Prostate gland (tissue), 2 donors: ENCODE measurements at places on chromosomes 3 and 15.

DNA sequence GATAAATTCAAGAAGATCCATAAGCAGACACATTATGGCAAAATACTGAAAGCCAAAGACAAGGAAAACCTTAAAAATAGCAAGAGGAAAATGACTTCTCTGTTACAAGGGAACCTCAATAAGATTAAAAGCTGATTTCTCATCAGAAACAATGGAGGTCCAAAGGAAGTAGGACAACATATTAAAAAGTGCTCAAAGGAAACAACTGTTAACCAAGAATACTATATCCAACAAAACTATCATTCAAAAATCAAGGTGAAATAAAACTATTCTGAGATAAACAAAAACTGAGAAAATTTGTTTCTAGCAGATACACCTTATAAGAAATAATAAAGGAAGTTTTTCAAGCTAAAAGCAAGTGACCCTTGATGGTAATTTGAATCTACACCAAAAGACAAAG is 314.7 kb upstream of the ROPN1 start:
- no peak overlapping the region for H3K4me3 ChIP-seq
- no peak overlapping the region for H3K27ac ChIP-seq
- no peaks in the 10 kb centered on the region for H3K4me1 ChIP-seq
- H3K27me3 ChIP-seq: no peaks in the 10 kb centered on the region
- DNase-seq: no peak

DNA sequence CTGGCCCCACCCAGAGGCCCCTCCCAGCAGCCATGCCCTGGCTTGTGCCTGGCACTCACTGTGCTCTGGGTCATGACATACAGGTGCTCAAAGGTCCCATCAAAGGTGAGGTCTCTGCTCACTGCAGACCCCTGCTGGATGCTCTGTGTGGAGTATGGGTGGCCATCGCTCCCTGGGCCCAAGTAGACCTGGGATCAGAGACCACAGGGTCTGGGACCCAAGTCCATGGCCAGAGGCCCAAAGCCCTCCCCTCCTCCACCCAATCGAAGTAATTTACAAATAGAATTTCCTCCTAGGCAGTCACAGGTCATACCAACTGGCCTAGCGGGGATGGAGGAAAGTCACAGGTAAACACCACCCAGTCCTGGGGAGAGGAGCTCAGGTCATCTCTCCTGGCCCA is 7.6 kb downstream of the PLXNB1 start:
- no peak overlapping the region for H3K4me3 ChIP-seq
- peaks cover 11% of the 10 kb centered on the region for H3K36me3 ChIP-seq
- H3K27me3 ChIP-seq: no peaks in the 10 kb centered on the region
- H3K4me1 ChIP-seq: peaks cover 21% of the 10 kb centered on the region
- H3K27ac ChIP-seq: no peak overlapping the region
- DNase-seq: no peak

DNA sequence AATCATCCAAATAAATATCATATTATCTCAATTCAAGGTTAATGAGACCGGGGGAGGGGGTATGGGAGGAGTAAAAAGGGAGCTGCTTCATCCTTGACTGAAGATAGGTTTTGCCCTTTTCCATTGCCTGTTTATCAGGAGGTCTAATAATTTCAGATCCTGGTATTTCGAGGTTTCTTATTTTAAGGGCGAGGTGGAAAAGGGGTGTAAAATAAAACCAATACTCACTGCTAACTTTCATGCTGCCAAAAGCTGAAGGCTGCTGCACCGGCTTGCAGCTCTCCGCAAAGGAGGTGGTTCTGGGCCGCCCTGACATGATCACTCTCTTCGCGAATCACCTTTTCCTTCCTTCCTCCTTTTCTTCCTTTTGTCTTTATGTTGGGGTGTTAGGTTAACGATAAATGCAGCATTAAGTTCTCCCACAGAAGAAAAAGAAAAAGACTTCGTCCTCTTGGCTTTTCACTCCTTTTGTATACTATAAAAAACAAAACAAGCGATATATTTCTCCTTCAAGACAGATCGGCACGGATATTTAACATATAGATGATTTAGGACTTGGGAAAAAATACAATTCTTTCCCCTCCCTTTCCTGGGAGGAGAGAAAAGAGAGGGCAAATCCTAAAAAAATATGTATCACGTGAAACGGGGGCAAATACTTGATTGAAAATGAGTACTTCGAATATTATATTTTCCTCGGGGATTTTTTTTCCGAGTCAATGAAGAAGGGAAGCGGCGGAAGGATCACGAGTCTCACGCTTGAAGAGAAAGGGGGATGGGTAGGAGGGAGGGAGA is 932 bp downstream of the GSK3B start:
- DNase-seq: peak; percentile 14
- H3K27me3 ChIP-seq: no peaks in the 10 kb centered on the region
- H3K27ac ChIP-seq: peak overlapping the region; percentile 100
- no peaks in the 10 kb centered on the region for H3K36me3 ChIP-seq
- peaks cover 6% of the 10 kb centered on the region for H3K4me1 ChIP-seq

DNA sequence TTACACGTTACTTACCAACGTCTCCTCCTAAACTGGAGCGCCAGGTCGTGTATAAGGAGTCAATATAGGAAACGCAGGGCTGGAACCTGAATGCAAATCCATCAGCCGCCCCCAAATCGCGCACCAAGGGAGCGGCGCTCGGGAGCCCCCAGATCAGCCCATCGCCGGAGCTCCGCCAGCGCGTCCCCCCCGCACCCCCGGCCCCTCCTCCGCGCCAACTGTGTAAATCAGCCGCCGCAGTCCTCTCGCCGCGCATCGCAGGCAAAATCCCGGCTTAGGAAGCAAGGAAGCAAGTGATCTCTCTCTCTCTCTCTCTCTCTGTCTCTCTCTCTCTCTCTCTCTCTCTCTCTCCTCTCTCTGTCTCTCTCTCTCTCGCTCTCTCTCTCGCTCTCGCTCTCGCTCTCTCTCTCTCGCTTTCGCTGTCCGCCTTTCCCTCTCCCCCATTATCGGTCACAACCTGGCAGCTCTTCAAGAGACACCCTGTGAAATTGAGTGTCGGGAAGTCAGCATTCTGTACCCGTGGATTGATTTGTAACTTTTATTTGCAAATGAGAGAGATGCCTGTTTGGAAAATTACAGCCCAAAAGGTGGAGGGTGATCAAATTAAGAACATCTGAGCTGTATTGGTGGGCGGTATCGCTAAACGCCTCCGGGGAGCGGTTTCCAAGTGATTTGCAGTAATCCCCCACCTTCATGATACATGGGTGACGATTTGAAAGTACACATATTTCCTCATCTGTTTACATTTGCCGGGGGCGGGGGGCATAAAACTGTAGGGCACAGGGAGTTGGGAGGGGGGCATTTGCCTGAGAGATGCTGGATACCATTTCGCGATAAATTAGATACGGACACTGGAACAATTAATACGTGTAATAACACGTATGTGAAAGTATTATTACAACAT is 645 bp upstream of the SLITRK3 start:
- H3K27me3 ChIP-seq: peaks cover 31% of the 10 kb centered on the region
- DNase-seq: no peak
- H3K4me1 ChIP-seq: peaks cover 3% of the 10 kb centered on the region
- no peaks in the 10 kb centered on the region for H3K36me3 ChIP-seq
- H3K27ac ChIP-seq: no peak overlapping the region
- peak overlapping the region; percentile 26 for H3K4me3 ChIP-seq

DNA sequence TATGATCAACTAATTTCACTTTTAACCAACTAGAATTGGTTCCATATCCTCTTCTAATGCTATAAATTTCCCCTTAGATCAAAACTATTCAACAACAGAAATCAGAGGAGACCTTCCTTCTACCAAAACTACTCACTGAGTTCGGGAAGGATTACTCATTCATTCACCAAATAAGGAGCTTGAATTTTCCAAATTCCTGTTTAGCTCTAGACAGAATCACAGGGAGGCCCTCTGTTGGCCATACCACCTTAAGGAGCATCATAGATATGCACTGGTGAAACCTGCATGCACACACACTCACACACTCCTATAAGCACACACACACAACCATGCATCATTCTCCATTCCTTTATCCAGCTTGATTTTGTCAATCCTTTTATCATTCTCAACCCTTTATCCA is 49.0 kb downstream of the SUCLG2 start:
- no peaks in the 10 kb centered on the region for H3K4me1 ChIP-seq
- H3K36me3 ChIP-seq: peaks cover 5% of the 10 kb centered on the region
- no peak for DNase-seq
- no peaks in the 10 kb centered on the region for H3K27me3 ChIP-seq

- H3K4me3 ChIP-seq: no peak overlapping the region
- H3K4me1 ChIP-seq: peaks cover 2% of the 10 kb centered on the region
- H3K36me3 ChIP-seq: no peaks in the 10 kb centered on the region
- no peak for DNase-seq
Observed at GRCh38 chr3:99565331-99565730, 73.1 kb upstream of the COL8A1 start.

- no peaks in the 10 kb centered on the region for H3K36me3 ChIP-seq
- no peak overlapping the region for H3K4me3 ChIP-seq
- H3K27me3 ChIP-seq: no peaks in the 10 kb centered on the region
Observed at GRCh38 chr3:32423534-32423933, 31.9 kb downstream of the CMTM7 start.

GRCh38 chr15:88190232-88190631 is 66.3 kb downstream of the NTRK3 start:
- H3K4me1 ChIP-seq: no peaks in the 10 kb centered on the region
- H3K27me3 ChIP-seq: no peaks in the 10 kb centered on the region
- no peaks in the 10 kb centered on the region for H3K36me3 ChIP-seq
- H3K4me3 ChIP-seq: no peak overlapping the region
- no peak for DNase-seq
- H3K27ac ChIP-seq: no peak overlapping the region

- H3K4me1 ChIP-seq: no peaks in the 10 kb centered on the region
- H3K4me3 ChIP-seq: no peak overlapping the region
- H3K27me3 ChIP-seq: no peaks in the 10 kb centered on the region
- H3K36me3 ChIP-seq: no peaks in the 10 kb centered on the region
Observed at GRCh38 chr3:30368978-30369377, 237.4 kb upstream of the TGFBR2 start.

DNA sequence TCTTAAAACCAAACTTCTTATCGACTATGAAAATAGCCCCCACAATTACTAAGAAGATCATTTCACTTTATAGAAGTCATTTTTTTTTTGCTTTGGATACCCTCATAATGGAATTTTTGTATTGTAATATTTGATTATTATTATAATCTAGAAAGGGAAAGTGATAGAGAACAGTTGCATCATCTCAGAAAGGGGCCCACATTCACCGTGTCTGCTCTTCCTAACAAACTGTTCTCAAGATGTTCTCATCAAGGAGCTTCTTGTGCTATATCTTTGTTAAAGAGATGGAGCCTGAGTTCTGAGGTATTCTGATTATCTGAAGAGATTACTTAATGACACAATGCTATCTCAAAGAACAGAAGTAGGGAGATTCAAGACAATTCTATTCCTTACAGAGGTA is 49.3 kb downstream of the MME start:
- H3K4me1 ChIP-seq: no peaks in the 10 kb centered on the region
- no peak overlapping the region for H3K4me3 ChIP-seq
- H3K27ac ChIP-seq: no peak overlapping the region
- no peaks in the 10 kb centered on the region for H3K27me3 ChIP-seq
